ENCODE measurements at places on chromosomes 16 and 17.

DNA sequence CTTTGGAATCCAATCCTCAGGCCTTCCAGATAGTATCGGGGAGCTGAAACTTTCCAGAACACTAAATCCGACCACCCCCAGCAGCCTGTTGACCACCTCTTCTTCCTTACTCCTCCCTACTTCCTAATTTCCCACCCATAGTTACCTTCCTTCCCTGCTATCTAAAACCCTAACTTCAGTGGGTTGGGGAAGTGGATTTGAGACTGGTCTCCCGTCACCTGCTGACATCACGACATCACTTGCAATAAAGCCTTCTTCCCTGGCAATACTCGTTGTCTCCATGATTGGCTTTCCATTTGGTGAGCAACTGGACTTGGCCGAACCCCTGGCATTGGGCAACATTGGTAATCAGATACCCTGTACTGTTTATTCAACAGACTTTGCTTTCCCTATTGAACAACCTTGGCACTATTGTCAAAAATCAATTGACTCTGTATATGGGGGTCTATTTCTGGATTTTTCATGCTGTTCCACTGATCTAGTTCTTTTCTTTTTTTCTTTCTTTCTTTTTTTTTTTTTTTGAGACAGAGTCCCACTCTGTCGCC lies 11.8 kb upstream of the FOXK2 start:
- no peak for DNase-seq

GRCh38 chr17:17792551-17793377 lies 44.0 kb downstream of the SREBF1 start:
- peak; percentile 73 for DNase-seq

DNA sequence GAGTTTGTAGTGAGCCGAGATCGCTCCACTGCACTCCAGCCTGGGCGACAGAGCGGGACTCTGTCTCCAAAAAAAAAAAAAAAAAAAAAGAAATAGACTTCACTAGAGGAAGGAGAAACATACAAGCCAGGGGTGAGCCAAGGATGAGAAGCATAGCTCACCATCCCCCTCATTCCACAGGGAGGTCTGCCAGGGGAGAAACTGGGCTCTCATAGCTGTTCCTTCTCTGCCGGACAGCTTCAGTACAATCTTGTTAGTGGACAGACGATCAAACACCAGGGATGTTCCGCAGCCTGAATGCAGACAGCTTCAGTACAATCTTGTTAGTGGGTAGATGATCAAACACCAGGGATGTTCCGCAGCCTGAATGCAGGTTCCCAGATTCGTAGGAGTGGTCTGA lies 509.6 kb downstream of the CDH13 start:
- DNase-seq: no peak

- no peak for DNase-seq
These were observed 12.7 kb upstream of the ARHGAP23 start for GRCh38 chr17:38415250-38416194.

GRCh38 chr16:54873071-54873470 lies 57.6 kb upstream of the IRX5 start:
- DNase-seq: no peak
